Left renal cortex interstitium (tissue), 4 donors: ENCODE measurements at places on chromosomes 6 and 20. TPM values are rescaled to one million over a fixed set of nuclear protein-coding genes. Genes with fewer than 3 reads are reported as not detected.

DNA sequence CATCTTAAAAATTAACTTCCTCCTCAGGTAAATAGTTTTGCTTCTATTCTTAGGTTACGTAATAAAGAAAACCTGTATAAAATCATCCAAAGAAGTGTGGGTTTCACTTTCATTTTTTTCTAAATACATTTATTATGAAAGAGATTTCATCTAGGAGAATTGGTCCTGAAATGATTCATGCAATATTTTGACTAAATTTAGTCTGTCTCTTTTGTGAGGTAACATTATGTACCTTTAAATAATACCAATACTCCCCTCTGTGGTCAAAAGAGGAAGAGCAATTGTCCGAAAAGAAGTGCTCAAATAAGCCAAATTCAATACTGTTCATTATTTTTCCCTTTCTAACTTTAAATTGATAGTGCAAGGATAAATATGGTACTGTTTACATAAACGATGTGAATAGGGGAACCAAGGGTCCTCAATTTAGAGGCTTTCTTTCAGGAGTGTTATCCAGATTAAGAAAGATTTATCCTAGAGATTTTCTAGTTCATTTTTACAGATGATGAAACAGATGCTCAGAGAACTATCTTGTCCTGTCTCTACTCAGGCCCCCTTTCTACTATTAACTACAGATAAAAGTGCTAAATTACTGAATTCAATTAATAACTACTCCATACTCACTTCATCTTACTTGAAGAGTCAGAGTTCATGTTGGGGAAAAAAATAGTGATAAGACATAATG lies 26.2 kb downstream of the CYP39A1 start:
- no peak for DNase-seq

DNA sequence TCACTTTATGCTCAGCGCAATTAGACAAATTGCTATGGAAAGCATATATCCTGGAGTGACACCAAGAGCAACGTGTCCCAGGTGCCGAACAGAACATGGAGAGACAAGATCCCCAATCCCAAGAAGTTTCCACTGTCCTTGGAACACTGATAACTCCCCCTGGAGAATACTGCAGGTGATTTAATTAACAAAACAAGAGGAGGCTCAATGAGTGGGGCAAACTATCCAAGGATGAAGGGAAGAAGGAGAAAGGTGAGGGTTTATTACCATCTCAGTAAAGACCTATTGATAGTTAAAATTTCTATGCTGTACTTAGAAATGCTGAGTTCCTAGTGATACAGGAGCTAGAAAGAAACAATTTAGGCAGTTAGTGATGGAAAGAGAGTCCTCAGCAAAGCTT lies 35.7 kb downstream of the EDN1 start:
- DNase-seq: no peak

DNA sequence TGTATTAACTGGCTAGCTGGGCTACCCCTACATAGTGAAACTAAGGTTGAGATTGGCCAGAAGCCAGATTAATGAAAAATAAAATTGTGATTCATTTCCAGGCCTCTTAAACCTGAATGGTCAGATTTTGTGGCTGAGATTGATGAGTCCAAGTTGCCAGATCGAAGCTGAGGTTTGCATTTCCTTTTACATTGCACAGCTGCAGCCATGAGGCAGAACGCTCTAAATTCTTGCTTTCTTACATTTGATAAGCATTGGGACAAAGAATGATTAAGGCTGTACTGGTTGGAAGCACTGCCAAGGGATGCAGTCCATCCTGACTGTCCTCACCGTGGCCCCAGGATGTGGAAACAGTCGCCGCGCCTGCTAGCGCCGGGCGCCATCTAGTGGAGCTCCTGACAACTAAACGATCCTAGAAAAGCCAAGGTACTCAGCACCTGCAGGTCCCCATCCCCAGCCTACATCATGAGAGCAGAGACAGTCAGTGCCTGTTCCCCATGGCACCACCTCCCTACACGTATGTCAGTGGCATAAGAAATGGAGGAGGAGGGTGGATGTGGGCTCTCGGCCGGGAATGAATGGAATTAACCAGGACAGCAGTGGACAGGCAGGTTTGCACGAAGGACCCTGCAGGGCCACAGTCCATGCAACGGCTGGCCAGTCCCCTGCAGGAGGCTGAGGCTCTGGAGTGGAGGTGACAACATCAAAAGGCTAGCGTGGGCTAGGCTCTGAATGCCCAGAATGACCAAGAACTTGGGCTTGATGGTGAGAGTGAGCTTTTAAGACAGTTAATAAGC lies 19.0 kb downstream of the PXDC1 start:
- no peak for DNase-seq

DNA sequence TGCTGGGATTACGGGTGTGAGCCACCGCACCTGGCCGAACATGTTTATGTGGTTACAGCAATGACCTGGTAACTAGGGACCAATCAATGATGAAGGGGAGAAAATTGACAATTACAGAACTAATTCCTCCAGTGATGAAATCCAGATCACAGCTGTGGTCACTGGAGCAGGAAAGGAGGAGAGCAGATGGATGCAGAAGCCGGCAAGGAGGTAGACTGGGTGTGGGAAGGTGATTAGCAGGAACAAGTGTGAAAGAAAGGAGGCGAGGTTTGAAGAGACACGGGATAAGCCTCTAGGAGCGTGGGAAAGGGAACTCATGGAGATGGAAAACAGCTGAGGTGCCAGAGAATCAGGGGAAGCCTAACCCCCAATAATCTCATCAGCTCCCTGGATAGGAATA lies 17.2 kb upstream of the SPAG4 start:
- no peak for DNase-seq

DNA sequence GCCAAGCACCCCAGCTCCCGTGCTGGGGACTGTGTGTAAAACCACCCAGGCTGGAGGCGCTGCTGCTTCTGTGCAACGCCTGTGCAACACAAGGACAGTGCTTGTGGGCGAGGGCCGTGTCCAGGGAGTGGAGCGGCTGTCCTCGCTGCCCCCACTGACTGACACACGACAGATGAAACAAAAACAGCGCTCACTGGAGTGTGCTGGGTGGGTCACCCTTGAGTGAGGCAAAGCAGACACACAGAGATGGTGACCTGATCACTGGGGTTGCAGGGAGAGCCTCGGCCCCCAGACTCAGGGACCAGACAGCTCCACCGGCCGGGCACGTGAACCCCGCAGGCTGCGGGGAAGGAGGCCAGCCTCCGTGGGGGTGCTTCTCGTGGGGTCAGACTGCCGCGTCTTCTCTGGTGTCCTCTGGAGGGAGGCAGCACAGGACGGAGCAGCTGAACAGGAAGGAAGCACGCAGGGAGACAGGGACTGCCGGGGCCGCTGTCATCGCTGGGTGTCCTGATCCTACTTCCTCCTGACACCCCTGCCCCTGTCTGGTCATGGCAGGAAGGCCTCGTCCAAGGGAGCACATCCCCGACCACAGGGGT lies 75.9 kb upstream of the CST7 start:
- no peak for DNase-seq

GRCh38 chr6:163974322-163974721 lies 559.8 kb downstream of the QKI start:
- no peak for DNase-seq

- no peak for DNase-seq
Observed at GRCh38 chr20:25744261-25744660, 47.6 kb upstream of the ZNF337 start.

DNA sequence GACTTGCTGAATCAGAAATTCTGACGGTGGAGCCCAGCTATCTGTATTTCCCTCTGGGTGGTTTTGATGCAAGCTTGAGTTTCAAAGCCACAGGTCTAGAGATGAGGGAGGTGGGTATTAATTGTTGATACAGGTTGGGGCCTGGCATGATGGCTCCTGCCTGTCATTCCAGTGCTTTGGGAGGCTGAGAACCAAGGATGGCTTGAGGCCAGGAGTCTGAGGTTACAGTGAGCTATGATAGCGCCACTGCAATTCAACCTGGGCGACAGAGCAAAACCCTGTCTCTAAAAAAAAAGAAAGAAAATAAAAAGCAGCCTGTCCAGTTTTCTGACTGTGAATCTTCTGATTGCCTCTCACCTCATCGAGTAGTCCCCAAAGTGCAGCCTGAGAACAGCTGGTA lies 184.8 kb upstream of the SASH1 start:
- no peak for DNase-seq

DNA sequence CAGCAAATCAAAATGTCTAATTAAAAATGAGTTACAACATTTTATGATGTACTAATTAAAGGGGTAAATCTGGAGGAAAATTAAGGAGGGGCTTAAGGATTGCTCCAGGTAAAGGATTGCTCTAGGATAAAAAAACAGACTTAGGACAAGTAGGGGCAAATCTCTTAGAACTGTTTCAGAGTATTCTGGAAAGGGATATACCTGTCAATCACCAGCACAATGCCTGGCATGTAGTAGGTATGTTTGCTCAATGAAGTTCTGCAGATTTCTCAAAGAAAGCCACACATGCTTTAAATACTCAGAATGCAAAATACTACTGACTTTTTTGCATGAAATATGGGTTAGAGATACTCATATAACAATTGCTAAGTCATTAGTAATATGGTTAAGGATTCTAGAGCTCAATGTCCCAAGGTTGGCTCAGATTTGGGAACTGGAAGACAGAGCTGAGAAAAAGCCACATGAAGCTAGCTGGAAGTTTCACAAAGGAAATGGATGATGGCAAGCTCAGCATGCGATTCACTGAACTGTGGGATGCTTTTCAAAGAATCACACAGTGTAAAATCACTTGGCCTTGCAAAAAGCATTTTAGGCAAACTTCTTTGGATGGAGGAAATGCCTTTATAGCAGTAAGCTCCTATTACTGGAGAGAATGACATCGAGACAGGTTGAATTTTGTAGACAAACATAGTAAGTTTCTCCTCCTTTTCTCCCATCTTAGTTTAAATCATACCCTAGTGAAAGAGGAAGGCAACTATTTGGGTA lies 72.8 kb downstream of the MAP3K5 start:
- DNase-seq: no peak

DNA sequence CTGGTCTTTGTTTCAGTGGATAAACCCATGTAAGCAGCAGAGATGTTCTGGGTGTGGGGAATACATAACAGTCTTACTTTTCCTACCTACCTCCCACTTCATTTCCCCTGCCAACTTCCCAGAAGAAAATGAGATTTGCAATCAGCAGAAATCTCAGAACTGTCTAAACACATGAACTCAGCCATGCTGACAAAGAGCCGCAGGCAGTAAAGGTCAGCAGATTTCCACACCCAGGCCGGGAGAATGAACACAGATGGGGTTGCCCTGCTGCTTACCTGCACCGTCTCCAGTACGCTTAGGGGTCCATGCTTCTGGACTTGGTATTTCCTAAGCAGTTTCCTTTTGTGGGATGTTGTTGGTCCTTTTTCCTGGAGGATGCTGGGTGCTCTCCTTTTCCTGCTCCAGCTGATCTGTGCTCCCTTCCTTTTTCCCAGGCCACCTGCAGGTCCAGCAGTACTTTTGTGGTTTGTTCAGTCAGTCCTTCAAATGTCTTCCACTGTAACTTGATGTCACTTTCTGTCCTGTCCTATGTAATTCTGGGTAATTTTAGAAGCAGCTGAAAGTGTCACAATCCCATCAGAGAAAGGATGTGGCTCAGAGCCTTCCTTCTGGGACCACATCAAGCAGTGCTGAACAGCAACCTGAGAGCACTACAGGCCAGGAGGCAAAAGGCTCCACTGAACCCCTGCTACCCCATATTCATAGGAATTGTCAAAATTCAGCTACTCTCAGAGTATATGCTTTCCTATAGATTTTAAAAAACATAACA lies 129.0 kb downstream of the CEP57L1 start:
- no peak for DNase-seq

- DNase-seq: no peak
Observed at GRCh38 chr20:19758133-19758500, at the start of gene RIN2. RIN2 (plus strand) TSS chr20:19758258; CDS start chr20:19889602, 131,344 bp downstream.

- DNase-seq: no peak
Observed at GRCh38 chr6:19327661-19328060, 509.5 kb upstream of the ID4 start.

GRCh38 chr20:59146780-59147565 lies 16.6 kb upstream of the ZNF831 start:
- DNase-seq: no peak

DNA sequence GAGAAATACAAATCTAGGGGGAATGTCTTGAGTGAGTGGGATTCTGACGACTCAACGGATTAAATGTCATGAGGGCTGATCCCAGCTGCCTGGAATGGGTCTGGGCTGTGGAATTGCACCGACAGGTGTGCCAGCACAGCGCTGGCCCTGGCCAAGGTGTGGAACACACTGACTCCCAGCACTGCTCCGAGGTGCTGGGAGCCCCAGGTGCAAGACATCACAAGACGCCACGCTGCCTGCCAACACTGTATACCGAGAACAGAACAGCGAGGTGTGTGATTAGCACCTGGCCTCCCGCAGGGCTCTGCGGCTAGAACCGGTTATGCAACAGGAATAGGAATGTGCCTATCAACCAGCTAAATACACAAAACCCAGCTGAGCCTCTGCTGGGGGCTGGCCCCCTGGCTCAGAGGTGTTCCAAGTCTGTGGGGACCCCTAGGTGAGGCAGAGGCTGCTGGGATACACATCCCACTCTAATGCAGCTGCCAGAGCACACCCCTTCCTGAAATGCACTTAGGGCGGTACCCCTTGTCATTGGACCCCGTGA lies 24.8 kb upstream of the APMAP start:
- DNase-seq: no peak

- DNase-seq: no peak
Observed at GRCh38 chr20:19778404-19778803, 20.3 kb downstream of the RIN2 start.

GRCh38 chr6:42896178-42896719 lies 16.8 kb downstream of the RPL7L1 start:
- no peak for DNase-seq

DNA sequence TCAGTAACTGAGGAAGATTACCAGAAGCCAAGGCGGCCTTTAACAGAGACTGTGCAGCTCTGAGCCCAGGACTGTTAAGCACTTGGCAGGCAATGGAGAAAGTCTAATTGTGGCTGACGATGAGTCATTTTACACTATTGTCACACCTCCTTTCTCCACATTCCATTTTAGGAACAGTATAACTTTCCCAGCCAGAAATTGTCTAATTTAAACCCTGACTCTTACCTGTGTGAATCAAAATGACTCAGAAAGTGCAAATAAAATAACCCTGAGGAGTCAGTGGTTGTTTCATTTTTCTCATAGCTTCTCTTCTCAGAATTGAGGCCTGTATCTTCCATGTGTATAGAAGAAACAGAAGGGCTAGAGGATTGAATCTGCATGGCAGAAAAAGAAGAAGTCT lies 40.0 kb upstream of the OPN5 start:
- no peak for DNase-seq

DNA sequence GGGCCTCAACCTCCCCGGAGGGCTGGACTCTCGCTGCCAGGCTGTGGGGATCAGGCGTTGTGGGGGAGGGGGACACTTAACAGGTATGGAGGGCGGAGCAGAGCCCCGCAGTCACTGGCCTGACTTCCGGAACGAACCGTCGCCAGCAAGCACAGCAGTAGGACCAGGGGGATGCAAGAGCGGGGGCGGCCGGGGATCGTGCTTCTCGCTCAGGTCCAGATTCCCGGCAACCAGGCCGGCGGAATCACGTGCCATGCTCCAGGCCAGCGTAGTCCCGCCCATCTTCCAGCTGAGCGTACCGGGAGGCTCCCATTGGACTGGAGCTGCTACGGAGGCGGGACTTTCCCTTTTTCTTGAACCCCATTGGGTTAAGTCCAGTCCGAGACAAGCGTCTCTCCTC lies 10.0 kb upstream of the POU5F1 start:
- DNase-seq: no peak

LST1 gene
- 5.3 TPM for polyA plus RNA-seq

ACTL10 gene
- 0.35 TPM for polyA plus RNA-seq

NKAPL gene
- 2.2 TPM for polyA plus RNA-seq

ECT2L gene
- 0.25 TPM for polyA plus RNA-seq

CST7 gene
- 0.48 TPM for polyA plus RNA-seq

SLPI gene
- polyA plus RNA-seq: not detected

SERAC1 gene
- polyA plus RNA-seq: 12.6 TPM

SLC22A2 gene
- polyA plus RNA-seq: 9.2 TPM

CLDN20 gene
- 0.85 TPM for polyA plus RNA-seq

ZNF343 gene
- polyA plus RNA-seq: 17.9 TPM

FAM50B gene
- polyA plus RNA-seq: 14.5 TPM
